ENCODE measurements at places on chromosomes 16 and 17. TPM values are rescaled to one million over a fixed set of nuclear protein-coding genes. Genes with fewer than 3 reads are reported as not detected.

DNA sequence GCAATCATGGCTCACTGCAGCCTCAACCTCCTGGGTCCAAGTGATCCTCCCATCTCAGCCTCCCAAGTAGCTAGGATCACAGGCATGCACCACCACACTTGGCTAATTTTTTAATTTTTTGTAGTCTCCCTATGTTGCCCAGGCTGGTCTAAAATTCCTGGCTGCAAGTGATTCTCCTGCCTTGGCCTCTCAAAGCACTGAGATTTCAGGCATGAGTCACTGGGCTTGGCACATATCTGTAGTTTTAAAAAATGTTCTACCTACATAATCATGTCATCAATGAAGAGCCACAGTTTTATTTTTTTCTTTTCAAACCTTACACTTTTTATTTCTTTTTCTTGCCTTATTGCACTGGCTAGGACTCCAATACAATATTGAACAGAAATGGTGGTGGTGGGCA is 33.1 kb upstream of the COL1A1 start:
- no peak for DNase-seq

GRCh38 chr17:59777033-59777432 is 69.6 kb downstream of the VMP1 start:
- no peak for DNase-seq

- DNase-seq = no peak
These were observed 7.4 kb upstream of the SLC13A2 start for GRCh38 chr17:28466001-28466400.

DNA sequence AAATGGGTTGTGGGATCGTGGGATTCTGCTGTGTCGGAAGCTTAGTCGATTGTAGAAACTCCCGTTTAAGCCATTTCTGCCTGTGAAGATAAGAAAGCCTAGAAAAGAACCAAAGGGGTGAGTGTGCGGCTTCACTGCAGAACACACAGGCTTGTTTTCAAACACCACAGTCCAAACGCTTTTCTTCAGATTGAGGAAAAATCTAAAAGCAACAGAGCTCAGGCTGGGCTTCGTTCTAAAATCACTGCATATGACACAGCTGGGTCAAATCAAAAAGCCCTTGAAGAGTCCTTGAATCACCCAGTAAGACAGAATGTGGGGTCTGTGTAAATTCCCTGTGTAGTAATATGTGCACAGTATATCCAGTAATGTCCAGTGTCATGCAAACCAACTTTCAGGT is 25.7 kb downstream of the NUBP1 start:
- no peak for DNase-seq

GRCh38 chr16:54707813-54708212 is 222.9 kb upstream of the IRX5 start:
- no peak for DNase-seq

GRCh38 chr17:7045492-7046126 is 1.7 kb upstream of the SLC16A11 start:
- no peak for DNase-seq

The MILR1 gene
- 4.5 TPM for total RNA-seq

The KRTAP3-1 gene
- total RNA-seq = not detected

The GPS2 gene
- 69.6 TPM for total RNA-seq

- DNase-seq = no peak
These were observed 28.8 kb upstream of the ST6GALNAC1 start for GRCh38 chr17:76672270-76672851.

The SUPT6H gene
- total RNA-seq = 81.6 TPM

DNA sequence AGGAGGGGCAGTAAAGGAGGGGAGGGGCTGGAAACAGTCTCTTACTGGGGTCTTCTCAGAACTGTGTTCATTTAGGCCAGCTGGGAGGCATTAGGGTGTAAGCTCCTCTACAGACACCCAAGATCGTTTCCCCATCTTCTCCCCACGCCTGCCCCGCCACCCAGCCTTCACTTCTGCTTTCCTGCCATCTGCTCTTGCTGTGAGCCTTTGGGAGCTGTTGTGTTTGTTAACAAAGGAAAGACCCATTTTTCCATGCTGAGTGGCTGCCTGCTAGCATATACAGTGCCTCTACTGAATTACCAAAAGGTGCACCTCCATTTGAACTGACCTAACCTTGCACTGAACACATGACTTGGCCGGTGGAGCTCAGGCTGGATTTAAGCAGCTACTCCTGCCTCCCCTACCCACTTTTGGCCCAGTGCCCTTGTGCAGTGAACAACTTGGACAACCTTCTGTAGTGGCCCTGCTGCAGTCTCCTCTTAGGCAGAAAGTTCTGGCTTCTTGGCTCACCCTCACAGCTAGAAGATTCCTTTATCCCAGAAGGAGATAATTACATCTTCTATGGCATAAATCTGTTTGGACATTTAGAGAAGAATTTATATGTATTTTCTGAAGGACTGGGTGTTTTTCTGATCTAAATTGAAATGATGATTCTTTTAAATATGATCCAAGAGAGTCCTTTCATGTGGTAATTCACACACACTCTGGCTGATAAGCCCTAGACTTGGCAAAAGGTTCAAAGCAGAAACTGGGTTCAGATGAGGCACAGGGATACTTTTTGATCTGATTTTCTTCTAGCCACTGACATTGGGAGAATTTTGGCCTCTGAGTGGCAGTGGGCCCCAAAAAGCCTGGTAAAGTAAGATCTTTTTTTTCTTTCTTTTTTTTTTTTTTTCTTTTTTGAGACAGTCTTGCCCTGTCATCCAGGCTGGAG is 81.9 kb upstream of the HNF1B start:
- no peak for DNase-seq

The PIK3R6 gene
- total RNA-seq = 1.2 TPM

The TEKT5 gene
- 4.0 TPM for total RNA-seq

DNA sequence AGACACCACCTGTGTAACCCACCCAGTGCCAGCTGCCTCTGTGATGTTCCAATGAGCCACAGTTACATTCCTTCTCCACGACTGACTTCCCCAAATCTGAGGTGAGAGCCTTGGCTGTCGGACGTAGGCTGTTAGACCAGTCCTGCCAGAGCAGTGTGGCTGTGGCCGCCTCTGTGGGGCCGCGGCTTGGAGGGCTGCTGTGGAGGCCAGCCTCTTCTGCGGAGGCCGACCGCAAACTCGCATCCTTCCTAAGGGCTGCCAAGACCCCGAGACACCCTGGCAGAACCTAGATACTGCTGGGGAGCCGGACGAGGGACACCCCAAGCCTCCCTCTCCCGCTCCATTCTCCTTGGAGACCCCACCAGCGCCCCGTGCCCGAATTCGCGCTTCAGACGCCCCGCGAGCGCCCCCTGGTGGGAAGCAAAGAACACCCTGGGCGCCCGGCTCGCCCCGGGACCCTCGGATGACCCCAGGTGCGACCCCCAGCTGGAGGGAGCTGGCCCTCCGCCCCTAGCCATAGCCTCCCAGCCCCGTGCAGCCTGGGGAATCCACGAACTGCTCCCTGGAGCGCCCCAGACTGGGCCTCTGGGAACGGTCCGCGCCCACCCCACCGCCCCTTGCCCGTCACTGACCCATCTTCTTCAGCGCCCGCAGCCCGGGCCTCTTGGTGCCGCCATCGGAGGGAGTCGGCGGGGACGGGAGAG is 547 bp downstream of the PLCD3 start:
- peak; percentile 27 for DNase-seq

DNA sequence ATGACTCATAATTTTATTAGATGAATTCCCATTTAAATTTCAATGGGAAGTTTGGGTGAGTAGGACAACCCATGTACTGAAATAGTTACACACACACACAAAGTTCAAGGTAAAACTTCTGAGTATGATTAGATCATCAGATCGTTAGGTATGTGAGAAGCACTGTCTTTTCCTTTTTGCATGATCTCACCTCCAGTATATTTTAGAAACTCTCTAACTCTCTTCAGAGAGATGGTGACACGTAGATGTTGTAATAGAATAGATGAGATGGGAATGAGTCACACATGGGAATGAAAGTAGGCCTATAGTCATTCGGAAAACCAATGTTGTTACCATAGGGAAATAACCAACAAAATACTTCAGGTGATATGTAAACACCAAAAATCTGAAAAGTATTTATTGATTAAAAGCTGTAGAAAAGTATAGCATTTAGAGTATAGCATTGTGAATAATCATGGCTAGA is 22.2 kb downstream of the KRT23 start:
- no peak for DNase-seq

The BICDL2 gene
- 1.2 TPM for total RNA-seq

The IL17C gene
- total RNA-seq = not detected

DNA sequence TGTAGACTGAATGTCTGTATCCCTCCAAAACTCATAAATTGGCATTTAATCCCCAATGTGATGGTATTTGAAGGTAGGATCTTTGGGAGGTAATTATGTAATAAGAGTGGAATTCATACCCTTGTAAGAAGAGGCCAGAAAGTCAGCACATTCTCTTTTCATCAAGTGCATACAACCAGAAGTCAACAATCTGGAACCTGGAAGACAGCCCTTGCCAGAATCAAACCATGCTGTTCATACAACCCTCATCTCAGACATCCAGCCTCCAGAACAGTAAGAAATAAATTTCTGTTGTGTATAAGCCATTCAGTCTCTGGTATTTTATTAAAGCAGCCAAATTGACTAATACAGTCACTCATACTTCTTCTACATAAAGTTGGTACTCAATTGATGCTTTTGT is 481.0 kb upstream of the SOX9 start:
- no peak for DNase-seq

GRCh38 chr17:66537502-66537901 is 235.1 kb downstream of the PRKCA start:
- no peak for DNase-seq

- no peak for DNase-seq
These were observed 33.5 kb downstream of the TMC6 start for GRCh38 chr17:78095035-78095434.

GRCh38 chr17:18006495-18007239 is 32.3 kb downstream of the ATPAF2 start:
- DNase-seq = no peak

The CACNA1G gene
- total RNA-seq = 30.7 TPM

- no peak for DNase-seq
These were observed 108.0 kb upstream of the GOT2 start for GRCh38 chr16:58842156-58842555.

DNA sequence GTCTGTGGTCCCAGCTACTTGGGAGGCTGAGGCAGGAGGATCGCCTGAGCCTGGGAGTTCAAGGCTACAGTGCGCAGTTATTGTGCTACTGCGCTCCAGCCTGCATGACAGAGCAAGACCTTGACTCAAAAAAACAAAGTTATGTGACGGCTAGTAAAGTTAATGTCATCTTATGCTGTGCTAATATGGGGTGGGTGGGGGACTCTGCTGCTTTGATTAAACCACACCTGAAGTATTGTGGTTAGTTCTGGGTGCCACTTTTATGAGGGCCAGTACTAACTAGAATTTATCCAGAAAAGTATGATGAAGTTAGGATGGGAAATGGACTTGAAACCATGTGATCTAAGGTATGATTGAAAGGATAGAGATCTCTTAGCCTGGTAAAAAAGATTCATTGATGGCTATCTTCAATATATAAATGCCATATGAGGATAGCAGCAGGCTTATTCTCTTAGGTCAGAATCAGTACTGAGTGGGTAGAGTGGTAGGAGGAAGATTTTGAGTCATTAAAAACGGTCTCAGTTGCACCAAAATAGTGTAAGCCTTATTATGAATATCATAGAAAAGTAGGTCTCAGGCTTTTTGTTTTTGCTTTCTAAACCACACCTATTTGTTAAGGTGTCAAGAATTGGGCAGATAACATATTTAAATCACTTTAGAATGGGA is 5.6 kb downstream of the WSB1 start:
- DNase-seq = no peak

DNA sequence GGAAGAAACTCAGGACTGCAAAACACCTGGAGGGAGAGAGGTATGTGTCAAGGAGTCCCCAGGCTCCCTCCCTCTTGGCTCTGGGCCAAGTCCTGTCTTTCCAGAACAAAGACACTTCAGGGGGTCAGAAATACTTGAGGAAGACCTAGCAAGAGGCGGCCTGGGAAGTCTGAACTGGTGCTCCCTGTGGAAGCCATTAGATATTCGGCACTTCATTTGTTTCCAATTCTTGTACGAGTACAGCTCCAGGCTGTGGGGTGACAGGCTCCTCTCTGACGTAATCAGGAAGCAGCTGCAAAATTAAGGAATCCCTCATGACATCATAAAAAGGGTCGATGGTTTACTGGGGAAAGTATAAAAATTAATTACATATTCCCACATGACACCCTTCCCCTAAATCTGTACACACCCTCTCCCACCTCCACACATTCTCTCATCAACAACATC is 108.7 kb downstream of the SMG6 start:
- DNase-seq = no peak

The TMC7 gene
- total RNA-seq = 18.5 TPM

GRCh38 chr16:67860589-67861398 is 12.1 kb upstream of the EDC4 start:
- DNase-seq = no peak

The SLC16A13 gene
- total RNA-seq = 1.4 TPM

GRCh38 chr16:66660422-66661209 is 35.9 kb downstream of the CMTM4 start:
- DNase-seq = peak; percentile 73

GRCh38 chr17:41801374-41802271 is 10.1 kb downstream of the P3H4 start:
- peak; percentile 82 for DNase-seq

GRCh38 chr17:56786989-56787482 is 46.7 kb downstream of the C17orf67 start:
- no peak for DNase-seq

The METTL23 gene
- 16.4 TPM for total RNA-seq

- DNase-seq = no peak
These were observed 93.7 kb downstream of the MRM1 start for GRCh38 chr17:36695082-36695481.

- no peak for DNase-seq
These were observed 2.0 kb upstream of the PSMB3 start for GRCh38 chr17:38750312-38751121.

DNA sequence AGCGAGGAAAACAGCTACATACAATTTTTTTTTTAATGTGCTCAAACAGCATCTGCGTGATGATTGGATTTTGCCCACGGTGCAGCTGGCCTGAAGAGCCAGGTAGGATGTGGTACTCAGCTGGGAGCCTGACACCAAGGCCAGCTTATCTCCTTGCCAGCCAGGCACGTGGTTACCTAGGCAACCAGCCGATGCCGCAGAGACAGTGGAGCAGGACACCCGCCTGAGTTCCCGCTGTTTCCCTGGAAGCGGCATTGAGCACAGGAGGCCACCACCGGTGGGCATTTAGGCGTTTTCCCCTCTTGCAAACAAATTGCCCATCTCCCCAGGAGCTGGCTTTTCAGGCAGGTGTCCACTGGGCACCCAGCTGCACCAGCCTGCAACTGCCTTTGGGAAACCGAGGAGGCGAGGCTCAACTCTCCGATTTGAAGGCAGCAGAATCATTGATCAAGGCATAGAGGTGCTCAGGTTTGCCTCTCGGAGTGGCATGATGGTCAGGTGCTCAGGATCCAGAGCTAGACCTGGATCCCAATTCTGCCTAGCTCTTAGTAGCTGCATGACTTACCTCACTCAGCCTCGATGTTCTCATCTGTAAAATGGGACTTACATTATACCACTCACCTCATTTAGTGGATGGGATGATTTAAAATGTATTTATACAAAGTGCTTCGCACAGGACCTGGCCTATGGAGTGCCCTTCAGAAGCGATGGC is 137.5 kb upstream of the PLCG2 start:
- DNase-seq = peak; percentile 56
